ENCODE measurements at places on chromosomes 2 and 18.

DNA sequence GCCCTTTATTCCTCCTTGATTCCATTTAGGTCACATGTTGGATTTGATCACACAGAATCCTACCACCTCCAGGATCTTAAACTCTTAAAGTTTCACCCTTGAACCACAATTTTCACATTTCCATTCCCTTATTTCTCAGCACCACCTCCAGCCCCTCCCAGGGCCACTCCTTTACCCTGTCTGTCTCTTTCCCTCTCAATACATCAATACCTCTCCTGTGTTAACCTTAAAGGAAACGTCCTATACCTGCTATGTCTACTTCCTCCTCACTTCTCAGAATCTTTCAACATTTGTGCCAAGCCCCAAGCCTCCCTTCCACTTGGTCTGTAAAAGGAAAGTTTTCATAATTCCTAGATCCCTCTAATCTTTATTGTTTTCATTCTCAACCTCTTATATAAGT lies 158.8 kb downstream of the BAZ2B start:
- no peak for DNase-seq

- DNase-seq = no peak
These were observed 69.6 kb upstream of the TMEM87B start for GRCh38 chr2:111985514-111985913.

GRCh38 chr2:189253836-189254235 lies 74.3 kb upstream of the COL5A2 start:
- no peak for DNase-seq

DNA sequence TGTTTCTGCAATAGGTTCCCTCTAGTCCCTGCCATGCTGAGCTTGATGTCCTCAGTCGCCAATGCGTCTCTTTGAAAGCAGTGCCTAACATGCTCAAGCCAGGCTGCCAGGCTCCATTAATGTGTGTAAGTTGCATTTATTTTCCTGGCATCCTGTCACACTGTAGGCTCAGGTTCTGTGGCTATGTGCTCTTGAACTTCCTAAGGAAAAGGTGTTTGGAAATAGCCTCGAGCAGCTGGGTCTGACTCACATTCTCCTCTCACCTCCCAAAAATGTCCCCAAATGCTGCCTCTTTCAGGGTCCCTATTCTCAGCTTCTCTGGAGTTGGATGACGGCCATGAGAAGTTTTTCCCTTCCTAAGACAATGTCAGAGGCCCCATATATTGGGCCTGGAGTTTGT lies 58.0 kb upstream of the SLC14A2 start:
- no peak for DNase-seq

- no peak for DNase-seq
These were observed 19.4 kb downstream of the TRAPPC12 start for GRCh38 chr2:3398857-3399256.

- DNase-seq = no peak
These were observed 6.0 kb downstream of the TMEM214 start for GRCh38 chr2:27038631-27039339.

DNA sequence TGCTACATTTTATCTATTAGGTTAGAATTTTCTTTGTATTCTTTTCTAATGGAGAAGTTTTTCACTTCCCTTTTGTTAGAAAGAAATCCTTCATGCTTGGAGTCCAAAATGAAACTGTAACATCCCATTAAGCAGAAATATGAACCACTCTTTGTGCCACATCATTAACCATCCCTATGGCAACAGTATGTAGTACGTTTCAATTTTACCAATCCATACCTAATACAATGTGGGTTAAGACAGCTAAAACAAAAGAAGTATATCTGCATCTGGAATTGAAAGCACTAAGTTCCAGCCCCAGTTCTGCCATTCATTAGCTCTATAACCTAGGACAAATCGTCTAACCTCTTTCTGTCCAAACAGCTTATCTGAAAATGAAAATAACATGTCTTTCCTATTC lies 409.2 kb upstream of the SPHKAP start:
- DNase-seq = no peak

DNA sequence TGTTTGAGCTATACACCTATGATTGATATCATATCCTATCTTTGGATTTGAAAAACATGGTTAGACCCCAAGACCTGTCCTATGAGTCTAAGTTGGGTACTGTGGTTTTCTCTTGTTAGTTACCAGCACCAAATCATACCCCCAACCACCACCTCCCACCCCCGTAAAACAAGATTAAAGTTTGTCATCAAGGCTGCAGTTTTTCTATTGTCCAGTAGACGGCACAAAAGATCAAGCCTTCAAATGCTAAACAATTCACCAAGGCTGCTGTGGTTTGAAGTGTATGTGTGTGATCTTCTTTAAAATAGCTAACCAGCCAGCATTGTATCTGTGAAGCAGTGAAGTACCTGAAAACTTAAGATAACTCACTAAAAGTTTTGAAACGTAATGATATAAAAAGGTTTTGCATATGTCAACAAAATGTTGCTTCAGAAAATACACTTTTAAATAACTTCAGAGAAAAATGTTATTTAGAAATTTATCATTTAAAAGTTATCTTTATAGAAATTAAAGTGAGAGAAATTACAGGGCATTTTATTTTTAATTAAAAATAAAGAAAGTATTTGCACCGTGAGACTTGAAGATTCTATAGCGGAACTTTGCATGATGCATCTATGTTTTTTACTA lies 5.8 kb upstream of the MEIS1 start:
- no peak for DNase-seq

DNA sequence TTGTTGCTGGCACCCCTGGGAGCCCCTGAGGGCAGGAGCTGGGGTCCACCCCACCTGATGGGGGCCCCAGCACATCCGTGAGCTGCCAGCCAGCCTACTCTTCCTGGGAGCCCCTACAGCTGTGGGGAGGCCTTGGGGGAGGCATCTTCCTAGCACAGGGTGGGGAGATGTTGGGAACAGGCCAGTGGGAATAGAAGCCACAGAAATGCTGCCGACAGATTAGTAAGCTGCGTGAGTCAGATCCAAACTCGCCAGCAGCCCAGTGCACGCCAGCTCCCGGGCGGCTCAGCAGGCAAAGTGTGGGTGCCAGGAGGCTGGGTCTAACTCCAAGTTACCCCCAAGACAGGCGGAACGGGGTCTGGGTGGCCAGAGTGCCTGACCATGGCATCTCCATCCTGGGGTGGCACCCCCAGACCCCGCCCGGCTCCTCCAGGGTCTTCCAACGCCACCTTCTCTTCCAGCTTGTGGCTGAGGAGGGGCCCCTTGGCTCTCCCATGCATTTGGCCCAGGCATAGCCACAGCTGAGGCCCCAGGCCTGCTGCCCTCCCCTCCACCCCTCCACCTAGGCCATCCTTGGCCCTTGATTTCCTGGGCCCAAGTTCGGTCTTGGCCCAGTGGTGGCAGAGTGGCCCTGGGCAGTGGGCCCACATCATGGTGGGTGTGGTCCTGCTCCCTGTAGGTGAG lies 15.3 kb downstream of the CROCC2 start:
- DNase-seq = peak; percentile 11

DNA sequence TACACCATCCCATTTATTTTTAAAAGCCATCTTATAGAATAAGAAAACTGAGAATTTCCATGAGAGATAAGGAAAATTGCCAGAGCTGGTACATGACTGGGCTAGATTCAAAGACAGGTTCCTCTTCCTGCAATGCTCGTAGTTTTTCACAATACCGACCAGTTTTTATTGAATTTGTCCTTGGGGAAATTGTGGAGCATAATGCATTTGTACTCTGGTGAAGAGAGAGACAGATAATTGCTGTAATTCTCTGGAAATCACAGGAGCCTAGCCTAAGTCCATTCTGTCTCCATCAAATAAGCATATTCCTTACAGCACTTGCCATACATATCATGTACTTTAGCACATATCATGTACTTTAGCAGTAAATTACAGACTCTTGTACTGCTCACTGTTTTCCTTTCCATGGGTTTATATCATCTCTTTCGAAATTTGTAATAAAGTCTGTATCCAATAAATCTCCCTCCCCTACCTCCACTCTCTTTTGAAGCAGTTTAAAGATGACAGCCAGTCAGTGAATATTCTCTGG lies 355.2 kb downstream of the CNTNAP5 start:
- no peak for DNase-seq

DNA sequence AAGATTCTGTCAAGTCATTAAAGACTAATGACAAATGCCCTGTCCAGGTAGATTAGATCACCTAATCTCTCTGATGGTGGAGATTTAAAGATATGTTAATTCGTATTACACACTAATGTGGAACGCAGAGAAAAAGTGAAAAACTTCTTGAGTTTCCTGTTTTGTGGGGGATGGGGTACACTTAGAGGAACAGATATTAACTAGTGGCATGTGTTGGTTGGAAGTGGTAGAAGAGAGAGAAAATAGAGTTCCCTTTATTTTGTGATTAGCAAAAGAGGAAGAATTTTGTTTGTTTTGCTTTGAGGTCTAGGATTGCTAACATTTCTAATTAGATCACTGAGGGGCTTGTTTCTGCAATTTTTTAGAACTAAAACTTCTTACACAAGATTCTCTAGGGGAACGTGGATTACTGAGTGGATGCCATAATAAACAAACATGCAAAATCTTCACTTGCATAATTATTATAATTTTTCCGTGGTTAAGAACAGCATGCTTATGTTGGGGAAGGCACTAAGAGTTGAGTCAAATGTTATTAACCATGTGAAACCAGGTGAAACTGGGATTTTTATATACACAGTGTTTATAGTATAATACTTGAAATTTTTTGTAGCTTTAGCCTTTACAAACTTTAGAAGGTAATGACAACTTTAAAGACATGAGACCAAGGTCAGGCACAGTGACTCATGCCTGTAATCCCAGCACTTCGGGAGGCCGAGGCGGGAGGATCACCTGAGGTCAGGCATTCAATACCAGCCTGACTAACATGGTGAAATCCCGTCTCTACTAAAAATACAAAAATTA lies 97.4 kb upstream of the STK17B start:
- DNase-seq = no peak

DNA sequence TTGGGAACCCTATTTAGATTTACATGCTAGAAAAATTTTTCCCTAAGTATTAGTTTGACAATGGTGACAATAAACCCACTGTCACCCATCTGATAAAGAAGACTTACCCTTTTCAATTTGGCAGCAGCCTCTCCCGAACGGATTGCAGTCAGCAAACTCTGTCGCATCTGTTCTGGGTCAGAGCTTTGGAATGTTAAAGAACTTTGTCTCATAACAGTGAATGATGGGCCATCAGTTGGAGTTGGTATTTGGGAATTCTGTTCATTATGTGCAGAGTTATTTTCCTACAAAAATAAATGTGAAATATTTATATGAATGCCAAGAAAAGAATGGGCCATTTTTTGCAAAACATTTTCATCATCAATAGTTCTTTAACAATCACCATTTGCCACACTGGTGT lies 70.8 kb upstream of the GRB14 start:
- no peak for DNase-seq
